ENCODE measurements at places on chromosomes 4 and X. TPM values are rescaled to one million over a fixed set of nuclear protein-coding genes. Genes with fewer than 3 reads are reported as not detected.

The HERC5 gene
- total RNA-seq: 0.18 TPM

The ABLIM2 gene
- not detected for total RNA-seq

The GAGE12G gene
- total RNA-seq: 531 TPM

The LAS1L gene
- total RNA-seq: 92.6 TPM

The SLC26A1 gene
- total RNA-seq: 3.1 TPM

The RGN gene
- not detected for total RNA-seq

The CXXC4 gene
- not detected for total RNA-seq

The UTP14A gene
- 54.6 TPM for total RNA-seq

The CXCL9 gene
- total RNA-seq: not detected

The GLRA3 gene
- 0.11 TPM for total RNA-seq

The CPZ gene
- 1.6 TPM for total RNA-seq
